ENCODE measurements at places on chromosomes 7 and 10.

DNA sequence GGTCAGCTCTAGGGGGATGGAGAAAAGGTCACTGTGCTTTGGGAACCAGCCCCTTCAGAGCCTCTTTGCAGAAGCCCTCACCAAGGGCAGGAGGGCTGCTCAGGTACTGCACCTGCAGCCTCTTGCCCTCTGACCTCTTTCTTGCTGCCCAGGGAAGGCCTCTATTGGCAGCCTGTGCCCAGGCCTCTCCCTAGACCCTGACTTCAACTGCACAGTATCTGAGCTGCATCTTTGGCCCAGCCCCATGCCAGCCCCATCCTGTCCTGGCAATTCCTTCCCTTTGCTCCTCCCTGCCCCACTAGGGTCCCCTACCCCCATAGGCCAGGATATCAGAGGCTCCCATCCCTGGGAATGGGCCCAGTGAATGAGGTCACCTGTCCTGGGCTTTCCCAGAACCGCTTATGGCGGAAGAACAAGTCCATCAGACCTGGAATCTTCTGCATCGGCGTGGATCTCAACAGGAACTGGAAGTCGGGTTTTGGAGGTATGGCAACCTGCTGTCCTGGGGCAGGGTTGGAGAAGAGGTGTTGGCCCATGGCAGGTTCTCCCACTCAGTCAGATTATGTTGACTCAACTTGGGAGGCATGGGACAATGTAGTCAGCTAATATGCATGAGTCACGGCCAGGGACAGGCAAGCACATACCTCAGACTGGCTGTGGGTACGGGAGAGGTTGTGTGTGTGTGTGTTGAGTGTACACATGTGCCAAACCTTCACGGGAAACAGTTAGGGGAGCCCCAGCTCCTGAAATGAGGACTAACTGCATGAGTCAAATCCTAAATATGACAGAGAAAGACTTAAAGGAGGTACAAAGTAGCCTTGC is 17.1 kb upstream of the CPA1 start:
- no peak for DNase-seq

GRCh38 chr7:44533301-44534055 is 7.7 kb downstream of the NPC1L1 start:
- DNase-seq, result no peak

DNA sequence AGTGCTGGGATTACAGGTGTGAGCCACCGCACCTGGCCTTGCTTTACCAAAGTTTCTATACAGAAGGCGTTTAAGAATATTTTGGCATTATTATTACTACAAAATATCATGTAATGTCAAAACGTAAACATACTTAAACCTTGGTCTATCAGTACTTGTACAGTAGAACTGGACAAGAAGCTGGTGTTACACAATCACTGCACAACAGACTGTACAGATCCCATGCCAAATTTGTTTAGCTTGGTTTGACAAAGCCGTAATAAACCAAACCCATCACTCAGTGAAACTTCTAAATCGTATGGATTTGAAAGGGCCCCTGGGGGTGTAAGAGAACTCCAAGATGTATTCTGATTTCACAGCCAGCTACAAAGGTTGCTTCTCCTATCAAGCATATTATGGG is 51.8 kb upstream of the RHEB start:
- DNase-seq, result no peak

DNA sequence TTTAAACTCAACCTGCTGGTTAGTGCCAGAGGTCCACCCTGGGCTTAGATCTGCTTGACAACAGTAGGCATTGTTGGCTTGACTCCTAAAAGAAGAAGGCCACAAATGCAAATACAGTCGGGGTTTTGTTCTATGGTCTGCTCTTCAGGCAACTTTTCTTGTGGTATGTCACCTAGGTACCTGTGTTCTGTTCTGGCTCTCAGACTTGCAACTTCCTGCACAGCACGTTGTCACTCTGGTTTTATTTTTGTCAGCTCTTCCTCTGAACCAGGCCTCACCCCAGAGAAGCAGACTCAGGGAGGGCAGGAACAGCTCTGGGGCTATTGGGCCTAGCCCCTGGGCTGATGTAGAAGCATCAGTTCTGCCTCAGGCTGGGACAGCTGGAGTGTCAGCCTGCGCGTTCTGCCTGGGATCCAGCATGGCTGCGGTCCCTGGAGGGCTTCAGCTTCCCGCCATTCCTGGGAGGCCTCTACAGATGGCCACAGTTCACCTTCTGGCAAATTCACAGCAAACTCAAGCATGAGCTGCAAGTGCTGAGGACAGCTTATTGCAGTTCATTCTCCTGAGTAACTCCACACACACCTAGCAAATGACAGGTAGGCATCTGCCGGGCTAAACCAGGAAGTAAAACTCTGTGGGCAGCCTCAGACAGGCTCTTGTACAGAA is 11.0 kb upstream of the PDCD4 start:
- no peak for DNase-seq

GRCh38 chr7:30842542-30843451 is 68.9 kb upstream of the AQP1 start:
- DNase-seq, result no peak

- no peak for DNase-seq
Observed at GRCh38 chr7:118075936-118076335, 108.0 kb upstream of the LSM8 start.

DNA sequence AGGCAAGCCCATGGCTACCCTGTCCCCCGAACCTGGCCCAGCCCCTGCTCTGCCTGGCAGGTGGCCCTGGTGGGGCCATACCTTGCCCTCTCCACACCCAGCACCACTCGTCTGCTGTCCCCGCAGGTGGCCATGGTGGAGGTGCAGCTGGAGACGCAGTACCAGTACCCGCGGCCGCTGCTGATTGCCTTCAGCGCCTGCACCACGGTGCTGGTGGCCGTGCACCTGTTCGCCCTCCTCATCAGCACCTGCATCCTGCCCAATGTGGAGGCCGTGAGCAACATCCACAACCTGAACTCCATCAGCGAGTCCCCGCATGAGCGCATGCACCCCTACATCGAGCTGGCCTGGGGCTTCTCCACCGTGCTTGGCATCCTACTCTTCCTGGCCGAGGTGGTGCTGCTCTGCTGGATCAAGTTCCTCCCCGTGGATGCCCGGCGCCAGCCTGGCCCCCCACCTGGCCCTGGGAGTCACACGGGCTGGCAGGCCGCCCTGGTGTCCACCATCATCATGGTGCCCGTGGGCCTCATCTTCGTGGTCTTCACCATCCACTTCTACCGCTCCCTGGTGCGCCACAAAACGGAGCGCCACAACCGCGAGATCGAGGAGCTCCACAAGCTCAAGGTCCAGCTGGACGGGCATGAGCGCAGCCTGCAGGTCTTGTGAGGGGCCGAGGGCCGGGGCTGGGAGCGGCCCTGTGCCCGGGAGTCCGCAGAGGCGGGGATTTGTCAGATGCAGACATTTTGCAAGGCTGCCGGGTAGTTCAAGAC is 13.2 kb downstream of the ORAI2 start:
- DNase-seq, result no peak

- DNase-seq, result no peak
Observed at GRCh38 chr7:84085998-84086397, 108.6 kb downstream of the SEMA3A start.

GRCh38 chr7:137642472-137642871 is 204.3 kb downstream of the DGKI start:
- DNase-seq, result no peak

DNA sequence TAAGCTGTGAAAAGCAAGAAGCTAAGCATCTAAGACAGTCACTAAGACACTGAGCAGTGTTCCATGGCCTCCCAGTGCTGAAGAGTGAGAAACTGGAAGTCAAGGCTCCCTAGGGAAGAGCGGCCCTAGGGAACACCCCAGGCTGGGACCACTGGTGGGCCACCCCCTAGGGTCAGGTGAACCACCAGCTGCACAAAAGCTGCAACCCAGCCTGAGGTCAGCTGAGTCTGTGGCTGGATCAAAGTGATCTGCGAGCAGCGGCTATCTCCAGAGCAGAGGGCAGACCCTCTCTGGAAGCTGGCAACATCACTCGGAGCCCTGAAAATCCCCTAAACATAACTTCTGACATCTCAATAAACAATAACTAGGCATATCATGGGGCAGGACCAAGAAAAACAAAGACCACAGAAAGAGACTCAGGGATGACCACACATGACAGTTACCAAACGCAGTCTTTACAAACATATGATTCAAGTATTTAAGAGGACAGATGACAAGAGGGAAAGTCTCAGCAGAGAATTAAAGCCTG is 125.8 kb downstream of the DLG5 start:
- no peak for DNase-seq

GRCh38 chr7:14351167-14351566 is 361.7 kb upstream of the ETV1 start:
- DNase-seq, result no peak

GRCh38 chr10:21503542-21503941 is 21.9 kb downstream of the SKIDA1 start:
- no peak for DNase-seq

DNA sequence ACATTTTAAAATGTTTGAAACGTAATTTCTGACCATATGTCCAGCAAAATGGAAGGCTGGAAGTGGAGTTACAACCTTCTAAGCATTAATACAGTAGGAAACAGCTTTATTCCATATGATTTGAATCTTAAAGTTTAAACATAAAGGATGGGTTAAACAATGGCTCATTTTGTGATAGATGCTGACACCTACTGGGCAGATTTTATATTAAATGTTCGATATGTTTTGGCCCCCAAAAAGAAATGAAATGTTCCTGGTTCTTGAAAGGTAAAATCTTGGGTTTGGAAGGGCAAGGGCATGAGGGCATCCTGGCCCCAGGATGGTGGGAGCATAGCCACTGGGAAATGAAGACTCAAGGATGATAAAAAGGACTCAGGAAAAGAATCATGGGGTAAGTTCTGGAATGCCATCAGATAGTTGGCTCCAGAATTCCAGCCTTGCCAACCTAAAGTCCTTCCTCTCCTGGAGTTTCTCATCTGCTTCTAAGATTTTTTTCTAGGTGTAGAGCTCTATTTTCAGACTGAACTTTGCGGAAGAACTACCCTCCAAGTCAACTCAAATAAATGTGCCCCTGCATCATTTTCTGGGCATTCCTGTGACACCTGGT is 34.6 kb upstream of the SLC35G1 start:
- no peak for DNase-seq

DNA sequence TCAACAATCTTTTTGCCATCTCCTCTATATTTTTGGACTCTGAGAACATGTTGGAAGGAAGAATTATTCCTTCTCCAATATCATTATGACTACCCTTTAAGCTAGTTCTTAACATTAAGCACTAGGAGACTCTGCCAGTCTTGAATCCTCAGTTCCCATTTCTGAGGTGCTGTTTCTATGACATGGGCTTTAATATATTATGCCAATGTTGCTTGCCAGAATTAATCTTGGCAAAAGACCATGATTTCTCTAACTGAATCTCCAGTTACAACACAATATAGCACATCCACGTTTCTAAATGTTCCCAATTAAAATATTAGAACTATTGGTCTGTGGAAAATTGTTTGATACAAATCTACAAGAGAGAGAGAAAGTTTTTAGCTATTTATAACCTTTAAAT is 250.0 kb downstream of the HGF start:
- DNase-seq, result no peak

DNA sequence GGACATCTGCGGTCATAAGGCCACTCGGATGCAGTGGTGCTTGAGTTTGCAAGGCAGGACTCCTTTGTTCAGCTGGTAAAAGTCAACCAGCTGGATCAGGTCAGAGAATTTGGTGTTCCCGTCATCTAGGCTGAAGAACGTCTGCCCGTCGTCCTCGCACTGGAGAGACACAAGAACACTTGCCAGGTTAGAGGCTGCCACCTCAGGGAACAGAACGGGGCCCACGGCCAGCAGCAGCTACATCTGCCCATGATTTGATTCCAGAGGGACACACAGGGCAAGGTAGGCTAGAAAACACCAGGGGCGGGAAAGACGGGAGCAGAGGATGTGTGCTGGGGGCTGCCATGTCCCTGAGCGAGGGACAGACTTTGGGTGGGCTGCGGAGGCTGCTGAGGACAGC is 27.7 kb upstream of the DDC start:
- no peak for DNase-seq

- DNase-seq, result no peak
Observed at GRCh38 chr7:134699899-134700298, 53.2 kb downstream of the BPGM start.

DNA sequence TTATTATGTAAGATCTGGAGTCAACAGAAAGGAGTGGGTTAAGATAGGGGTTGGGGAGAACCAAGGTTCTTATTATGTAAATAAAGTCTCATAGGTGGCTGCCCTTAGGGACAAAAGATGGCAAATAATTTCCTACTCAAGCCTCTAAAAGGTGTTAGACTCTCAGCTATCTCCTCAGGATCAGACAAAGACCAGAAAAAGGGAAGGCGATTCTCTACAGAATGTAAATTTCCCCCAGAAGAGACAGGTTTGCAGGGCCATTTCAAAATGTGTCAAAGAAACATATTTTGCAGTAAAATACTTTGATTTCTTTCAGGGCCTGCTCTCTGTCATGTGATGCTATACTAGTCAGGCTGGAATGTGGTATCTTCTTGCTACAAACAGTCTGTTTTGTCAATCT is 80.3 kb downstream of the MICU1 start:
- no peak for DNase-seq

DNA sequence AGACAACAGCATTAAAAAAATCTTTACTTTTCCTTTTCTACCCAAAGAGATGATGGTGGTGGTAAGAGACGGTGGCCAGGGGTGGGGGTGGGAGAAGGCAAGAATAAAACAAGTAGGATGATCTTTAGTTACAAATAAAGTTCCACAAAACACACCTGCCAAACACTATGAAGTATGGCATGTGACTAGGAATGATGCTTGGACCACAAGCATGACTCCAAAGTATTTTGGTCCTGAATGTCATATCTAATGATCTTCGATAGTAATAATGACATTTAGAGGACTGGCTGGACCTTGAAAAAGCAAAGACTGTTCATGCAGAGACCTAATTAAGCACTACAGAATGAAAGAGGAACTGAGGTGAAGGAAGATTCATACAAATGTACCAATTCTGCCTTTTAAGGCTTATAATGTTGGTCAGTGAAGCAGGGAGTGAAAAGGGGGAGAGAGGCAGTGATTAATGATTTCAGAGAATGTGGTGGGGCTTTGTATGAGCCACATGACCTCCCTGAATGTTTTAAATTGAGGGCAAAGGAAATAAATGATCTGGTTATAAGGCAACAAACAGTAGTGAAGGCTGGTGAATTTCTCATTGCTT is 29.6 kb upstream of the DKK1 start:
- DNase-seq, result no peak

Data from stimulated activated CD4-positive, alpha-beta T cell treated with anti-CD3 and anti-CD28 coated beads, TNF-alpha, amount 100 ng/mL, for 1 hour (primary cell).